ENCODE measurements at places on chromosomes 7 and 10.

GRCh38 chr7:22858640-22859561, 36.3 kb upstream of the TOMM7 start:
- peak; percentile 52 for DNase-seq

DNA sequence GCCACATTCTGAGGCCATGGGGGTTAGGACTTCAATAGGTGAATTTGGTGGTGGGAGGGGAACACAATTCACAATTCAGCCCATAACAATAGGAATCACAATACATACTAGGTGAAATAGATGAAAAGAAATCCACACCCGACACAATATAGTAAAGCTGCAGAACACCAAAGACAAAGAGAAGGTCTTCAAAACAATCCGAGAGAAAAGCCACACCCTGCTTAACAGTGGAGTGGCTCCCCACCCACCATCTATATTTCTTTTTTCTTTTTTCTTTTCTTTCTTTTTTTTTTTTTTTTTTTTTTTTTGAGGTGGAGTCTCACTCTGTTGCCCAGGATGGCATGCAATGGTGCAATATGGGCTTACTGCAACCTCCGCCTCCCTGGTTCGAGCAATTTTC, 14.7 kb upstream of the TIAL1 start:
- no peak for DNase-seq

- DNase-seq, result no peak
These were observed 8.8 kb upstream of the SFTPA1 start for GRCh38 chr10:79601939-79602338.

GRCh38 chr7:66013938-66014337, 31.9 kb upstream of the GUSB start:
- peak; percentile 15 for DNase-seq

- DNase-seq, result no peak
These were observed 15.2 kb downstream of the GPR85 start for GRCh38 chr7:113071465-113071864.

- peak; percentile 71 for DNase-seq
These were observed 2.7 kb downstream of the VGF start for GRCh38 chr7:101162551-101163278.

GRCh38 chr7:134660961-134661376, 14.3 kb downstream of the BPGM start:
- no peak for DNase-seq

DNA sequence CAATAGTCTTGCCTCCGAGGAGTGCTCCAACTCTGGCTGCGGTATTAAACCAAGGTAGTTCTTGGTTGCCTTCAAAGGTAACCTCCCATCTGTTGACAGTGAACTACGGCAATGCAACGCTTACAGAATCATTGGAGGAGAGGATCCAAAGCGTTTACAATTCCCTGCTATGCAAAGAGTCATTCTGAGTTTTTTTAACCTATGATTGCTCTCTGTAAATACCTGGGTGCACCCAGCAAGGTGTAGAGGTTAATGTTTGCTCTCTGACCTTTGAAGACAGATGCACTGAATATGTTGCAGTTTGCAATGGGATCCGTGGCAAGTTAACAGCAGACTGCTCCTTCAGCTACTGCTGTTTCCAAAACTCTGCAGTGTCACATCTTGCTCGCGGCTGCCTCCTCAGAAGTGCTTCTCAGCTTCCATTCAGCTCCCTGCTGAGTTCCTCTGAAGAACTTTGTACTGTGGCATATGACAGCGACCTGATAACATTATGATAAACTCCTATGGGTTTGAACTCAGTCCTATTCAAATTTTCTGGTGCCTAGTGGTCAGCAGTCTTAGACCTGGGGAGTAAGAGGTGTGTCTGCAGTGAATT, 29.0 kb downstream of the KIAA1217 start:
- no peak for DNase-seq

DNA sequence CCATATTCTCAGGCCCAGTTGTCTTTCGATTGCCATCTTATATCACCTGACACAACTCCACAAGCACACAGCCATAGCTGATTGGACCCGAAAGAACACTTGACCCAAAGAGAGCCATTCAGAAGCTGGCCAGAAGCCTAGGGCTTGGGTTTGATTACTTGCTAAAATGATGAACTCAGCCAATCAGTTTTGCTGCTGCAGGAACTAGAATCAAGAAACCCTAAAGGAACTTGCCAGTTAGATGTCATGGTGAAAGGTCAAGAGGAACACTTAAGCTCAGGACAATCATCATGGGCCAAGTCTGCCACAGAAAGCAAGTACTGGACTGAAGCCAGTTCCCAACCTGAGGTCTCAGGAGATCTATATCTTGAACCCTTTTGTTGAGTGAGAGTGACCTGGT, 150.0 kb downstream of the SGMS1 start:
- no peak for DNase-seq

- no peak for DNase-seq
These were observed 68.3 kb downstream of the CREB5 start for GRCh38 chr7:28480595-28480994.

- DNase-seq, result no peak
These were observed 141.1 kb downstream of the DIP2C start for GRCh38 chr10:548238-548901.

GRCh38 chr10:24234784-24235183, 25.8 kb downstream of the KIAA1217 start:
- no peak for DNase-seq

DNA sequence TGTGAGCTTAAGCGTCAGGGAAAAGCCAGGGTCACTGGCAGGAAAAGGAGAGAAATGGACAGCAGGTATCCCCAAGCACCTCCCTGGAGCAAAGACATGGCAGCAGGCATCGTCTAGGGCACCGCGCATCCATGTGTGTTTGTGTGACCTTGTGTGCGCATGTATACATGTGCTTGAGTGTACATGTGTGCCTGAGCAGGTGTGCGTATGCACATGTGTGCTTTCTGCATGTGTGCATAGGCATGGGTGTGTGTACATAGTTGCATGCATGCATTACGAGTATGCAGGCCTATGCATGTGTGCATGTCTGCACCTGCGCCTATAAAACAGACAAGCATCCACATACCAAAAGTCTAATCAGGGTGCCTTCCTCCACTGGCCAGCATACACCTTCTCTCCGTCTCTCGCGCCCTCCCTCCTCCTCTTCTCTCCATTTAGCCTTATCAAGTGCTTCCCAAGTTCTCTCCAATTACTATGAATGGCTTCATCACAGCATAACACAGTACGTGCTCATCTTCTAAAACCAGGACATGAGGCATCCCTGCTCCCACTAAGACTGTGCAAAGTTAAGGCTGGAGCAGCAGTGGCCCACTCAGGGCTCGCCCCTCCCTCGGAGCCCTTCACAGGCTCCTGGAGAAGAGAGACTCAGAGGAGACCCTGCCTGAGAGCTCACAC, 30.6 kb downstream of the RASGEF1A start:
- no peak for DNase-seq

GRCh38 chr7:141042222-141043193, 27.8 kb upstream of the MRPS33 start:
- DNase-seq, result no peak

- DNase-seq, result peak; percentile 18
These were observed 119.7 kb downstream of the ABLIM1 start for GRCh38 chr10:114538181-114538906.

DNA sequence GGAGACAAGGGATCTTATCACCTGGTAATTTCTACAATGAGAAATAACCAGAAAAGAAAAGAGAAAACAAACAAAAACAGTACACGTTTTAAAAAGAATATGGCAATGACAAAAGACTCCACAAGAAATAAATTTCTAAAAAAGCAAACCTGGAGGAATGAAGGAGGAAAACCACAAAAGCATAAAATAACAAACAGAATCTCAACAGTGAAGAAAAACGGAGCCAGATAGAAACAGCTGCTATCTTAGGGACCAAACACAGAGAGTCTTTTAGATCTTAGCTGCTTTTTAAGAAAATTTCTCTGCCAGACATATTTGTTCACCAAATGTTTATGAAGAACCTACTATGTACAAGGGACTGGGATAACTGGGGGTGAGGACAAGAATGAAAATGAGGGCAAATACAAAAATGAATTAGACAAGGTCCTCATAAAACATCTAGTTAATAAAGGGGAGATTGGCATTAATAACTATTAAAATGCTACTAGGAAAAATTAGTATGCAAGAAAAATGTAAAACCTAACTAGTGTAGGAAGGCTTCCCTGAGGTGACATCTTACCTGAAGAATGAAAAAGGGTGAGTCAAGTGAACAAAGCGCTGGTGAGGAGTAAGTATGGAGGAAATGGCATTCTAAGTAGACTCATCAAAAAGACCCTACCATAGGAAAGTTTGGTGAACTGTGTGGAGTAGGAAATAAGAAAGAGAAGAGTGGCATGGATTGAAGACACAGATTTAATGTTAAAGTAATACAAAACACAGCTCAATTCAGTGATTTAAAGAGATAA, 34.3 kb downstream of the WASL start:
- DNase-seq, result no peak

DNA sequence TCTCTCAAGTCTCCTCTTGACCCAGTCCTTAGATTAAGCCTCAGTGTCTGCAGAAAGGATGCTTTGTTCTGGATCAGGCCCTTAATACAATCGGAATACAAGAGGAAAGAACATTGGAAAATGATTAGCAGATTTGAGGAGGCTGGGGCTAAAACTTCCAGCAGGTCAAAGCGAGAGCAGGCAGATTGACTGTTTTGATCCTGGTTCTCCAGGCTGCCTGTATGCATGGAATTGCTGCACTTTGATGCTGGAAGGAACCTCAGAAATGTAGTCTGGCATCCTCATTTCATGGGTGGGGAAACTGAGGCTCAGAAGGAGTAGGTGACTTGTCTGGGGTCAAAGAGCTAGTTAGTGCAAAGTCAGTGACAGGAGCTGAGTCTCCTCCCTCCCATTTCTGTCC, 202.8 kb downstream of the EMX2 start:
- DNase-seq, result no peak

- DNase-seq, result no peak
These were observed 327.7 kb downstream of the BBS9 start for GRCh38 chr7:33457039-33457438.

GRCh38 chr7:713488-714230, 12.8 kb upstream of the DNAAF5 start:
- DNase-seq, result no peak

DNA sequence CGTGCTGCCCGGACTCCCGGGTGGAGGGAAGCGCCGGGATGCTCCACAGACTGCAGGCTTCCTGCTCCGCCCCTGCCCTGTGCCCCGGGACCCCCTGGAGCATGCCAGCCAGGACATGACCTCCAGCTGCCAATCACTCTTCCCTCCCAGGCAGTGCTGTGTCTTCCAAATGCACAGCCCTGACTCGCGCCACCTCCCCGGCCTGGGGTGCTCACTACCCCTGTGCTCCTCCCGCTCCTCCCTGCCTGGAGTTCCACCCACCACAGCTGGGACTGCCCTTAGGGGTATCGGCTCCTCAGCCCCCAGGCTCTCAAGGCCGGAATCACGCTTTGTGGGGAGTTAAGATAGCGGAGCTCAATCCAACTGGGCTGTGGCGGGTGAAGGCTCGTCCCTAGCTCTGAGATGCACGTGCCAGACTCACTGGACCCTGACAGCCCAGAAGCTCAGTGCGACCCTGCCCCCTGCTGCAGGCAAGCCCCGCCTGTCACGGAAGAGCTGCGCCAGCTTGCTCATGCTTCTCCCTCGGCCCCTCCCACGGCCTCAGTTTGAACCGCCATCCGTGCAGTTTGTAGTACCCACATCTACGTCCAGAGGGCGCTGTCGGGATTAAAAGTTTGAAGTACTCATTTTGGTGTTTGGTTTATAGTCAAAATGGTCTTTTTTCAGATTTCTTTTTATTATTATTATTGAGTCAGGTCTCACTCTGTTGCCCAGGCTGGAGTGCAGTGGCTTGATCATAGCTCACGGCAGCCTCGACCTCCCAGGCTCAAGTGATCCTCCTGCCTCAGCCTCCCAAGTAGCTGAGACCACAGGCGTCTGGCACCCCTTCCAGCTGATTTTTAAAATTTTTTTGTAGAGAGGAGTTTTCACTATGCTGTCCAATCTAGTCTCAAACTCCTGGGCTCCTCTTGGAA, 142.5 kb upstream of the TCERG1L start:
- DNase-seq, result no peak

GRCh38 chr7:30413864-30414263, 64.7 kb downstream of the NOD1 start:
- no peak for DNase-seq

DNA sequence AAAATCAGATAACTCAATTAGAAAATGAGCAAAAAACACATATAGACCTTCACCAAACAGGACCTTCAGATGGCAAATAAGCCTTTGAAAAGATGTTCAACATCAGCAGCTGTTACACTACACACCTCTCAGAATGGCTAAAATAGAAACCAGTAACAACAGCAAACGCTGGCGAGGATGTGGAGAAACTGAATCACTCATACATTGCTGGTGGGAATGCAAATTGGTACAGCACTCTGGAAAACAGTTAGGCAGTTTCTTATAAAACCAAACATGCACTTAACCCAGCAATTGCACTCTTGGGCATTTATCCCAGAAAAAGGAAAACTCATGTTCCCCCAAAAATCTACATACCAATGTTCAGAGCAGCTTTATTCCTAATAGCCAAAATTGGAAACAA, 37.7 kb upstream of the SMARCD3 start:
- no peak for DNase-seq
